NCI-H510A treated with DMSO at 0.1 percent for 48 hours (cell line): ENCODE measurements at places on chromosomes 6 and 20.

GRCh38 chr20:35286077-35286898 is 1.7 kb upstream of the EIF6 start:
- DNase-seq: no peak

GRCh38 chr20:8194721-8195120 is 62.7 kb downstream of the PLCB1 start:
- no peak for DNase-seq

DNA sequence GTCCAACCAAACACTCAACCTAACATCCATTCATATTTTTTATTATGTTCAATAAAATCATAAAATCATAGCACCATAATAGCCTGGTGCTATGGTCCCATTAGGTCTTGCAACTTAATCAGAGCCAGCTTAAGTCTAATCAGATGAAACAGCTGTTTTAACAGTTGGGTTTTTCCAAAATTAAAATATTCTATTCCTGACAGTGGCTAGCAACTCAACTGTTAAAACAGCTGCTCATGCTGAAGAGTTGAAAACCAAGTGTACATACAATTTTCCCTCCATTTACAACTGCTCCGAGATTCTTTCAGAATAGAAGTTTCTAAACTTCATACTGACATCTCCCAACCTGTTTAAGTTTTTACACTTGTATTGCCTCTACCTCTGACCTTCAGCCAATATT is 89.5 kb downstream of the UBE3D start:
- DNase-seq: no peak

GRCh38 chr20:34916774-34917354 is 38.7 kb downstream of the GSS start:
- DNase-seq: no peak

DNA sequence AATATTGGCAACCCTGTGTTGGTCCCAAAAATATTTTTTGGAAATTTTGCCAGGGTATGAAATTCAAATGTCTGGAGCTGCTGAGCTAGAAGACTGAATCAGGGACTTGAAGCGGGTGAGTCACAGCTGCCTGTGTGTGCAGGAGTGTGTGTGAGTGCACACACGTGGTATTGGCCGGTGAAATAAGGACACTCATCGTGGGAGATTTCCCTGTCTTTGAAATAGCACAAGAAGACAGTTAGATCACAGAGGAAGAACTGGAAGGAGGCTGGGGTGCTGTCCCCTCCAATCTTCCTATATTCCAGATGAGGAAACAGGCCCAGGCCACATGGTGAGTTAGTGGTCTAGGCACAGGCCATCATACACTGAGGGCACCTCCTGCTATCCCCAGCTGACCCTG is 123.8 kb upstream of the MLN start:
- DNase-seq: no peak

DNA sequence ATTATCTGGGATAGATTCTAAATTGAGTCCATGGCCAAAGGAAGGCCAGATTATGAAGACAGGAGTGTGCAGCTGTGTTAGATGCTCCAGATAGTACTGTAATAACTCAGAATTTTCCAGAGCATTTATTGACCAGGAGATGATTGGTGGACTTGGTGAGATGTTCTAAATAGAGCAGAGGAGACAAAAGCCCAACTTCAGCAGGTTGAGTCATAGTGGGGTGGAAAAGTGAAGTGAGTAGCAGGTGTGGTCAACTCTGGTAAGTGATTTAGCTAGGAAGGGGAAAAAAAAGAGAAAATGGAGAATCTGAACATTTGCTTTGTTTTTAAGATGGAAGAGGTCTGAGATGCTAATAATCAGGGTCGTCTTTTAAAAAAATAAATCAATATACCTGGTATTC is 227.4 kb downstream of the TMEM200A start:
- DNase-seq: no peak

DNA sequence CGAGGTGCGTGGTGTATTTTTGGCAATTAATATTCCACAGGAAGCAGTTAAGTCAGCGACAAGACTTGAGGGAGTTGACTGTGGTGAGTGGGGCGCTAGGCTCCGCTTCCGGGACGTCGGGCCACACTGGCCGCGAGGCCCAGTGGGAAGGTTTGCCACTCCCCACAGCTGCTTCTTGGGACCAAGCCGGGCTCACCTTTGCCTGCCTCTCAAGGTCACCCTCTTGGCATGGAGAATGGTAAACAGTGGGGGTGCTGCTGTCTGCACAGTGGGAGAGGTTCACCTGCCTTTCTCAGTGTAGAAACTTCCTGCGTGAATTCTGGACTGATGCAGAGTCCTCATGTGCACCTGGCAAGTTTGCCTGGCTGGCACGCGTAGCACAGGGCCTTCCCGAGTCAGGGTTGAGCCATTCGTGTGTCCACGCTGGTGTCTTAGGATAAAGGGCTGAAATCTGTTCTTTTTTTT is 6.4 kb downstream of the OSBPL2 start:
- no peak for DNase-seq

- DNase-seq: no peak
These were observed 83.4 kb downstream of the PRDM1 start for GRCh38 chr6:106169517-106169916.

GRCh38 chr6:27672113-27672799 is 199.4 kb upstream of the ZNF184 start:
- DNase-seq: no peak

DNA sequence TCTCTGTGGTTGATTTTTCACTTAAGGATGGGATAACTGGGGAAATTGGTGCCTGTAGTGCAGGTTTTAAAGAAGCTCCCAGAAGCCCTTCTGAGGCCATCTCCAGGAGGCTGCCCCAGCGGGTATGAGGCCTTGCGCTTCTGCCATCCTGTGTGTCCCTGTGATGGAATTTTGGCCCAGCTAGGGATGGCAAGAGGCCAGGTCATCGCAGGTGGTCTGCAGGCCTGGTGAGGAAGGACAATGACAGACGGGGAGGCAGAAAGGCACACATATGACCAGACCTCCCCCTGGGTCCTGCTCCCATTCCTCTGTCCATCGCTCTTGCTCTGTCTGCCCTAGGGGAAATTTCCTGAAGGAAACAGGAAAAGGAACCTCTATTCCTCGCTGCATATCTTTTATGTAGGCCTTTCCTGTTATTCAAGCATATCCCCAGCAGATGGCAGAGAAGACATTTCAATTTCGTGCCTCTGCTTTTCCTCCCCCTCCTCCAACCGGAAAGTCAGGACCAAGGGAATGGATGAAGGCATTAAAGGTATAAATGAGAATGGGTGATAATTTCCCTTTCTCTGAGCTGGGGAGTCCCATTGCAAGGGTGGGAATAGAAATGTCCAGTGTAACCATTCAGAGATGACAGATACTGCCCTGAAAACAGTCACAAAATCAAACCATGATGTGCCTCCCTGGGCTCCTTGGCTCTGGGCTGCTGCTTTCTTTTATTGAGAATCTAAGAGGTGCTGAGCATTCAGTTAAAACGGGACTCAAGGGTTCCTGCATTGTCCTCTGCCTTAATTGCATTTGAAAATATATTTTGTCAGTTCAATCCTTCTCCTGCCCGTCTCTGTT is 17.6 kb upstream of the HLA-F start:
- DNase-seq: peak; percentile 24

- no peak for DNase-seq
These were observed 806.3 kb upstream of the GJE1 start for GRCh38 chr6:141326426-141326825.

- DNase-seq: no peak
These were observed 141.5 kb downstream of the LY86 start for GRCh38 chr6:6729971-6730370.

GRCh38 chr6:98843271-98844243 is 9.2 kb downstream of the POU3F2 start:
- no peak for DNase-seq

DNA sequence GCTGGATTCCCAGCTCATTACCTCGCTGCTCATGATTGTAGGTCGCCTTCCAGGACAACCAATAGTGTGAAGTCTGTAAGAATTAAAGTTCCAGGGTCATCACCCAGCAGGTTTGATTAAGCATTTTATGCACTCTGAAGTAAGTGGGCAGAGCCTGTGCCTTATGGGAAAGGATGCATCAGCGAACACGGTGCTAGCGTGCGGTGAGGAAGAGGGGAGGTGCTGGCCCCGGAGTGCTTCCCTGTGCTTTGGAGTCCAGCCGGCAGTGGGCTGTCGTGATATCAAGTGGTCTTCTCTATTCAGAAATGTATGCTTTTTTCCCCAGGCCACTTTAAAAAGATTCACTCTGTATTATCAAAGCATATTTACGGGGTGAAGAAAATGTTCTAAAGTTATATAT is 16.0 kb downstream of the DUSP22 start:
- DNase-seq: no peak

DNA sequence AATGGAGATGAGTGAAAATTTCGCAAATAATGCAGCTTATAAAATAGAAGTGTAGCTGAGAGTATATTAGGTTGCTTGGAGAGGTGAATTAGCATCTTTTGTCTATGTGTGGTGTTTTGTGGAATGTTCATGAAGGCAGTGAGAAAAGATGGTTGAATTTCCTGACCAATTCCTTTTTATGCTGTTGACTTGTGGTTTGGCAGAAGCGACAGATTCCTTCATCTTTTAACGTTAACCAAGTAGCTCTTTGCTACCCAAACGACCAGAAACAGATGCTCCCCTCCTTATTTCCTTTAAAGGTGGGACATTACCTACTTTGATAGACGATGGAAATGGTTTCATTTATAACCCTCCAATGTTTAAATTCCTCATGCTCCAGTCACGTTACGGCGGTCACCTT is 390.5 kb downstream of the QKI start:
- no peak for DNase-seq

DNA sequence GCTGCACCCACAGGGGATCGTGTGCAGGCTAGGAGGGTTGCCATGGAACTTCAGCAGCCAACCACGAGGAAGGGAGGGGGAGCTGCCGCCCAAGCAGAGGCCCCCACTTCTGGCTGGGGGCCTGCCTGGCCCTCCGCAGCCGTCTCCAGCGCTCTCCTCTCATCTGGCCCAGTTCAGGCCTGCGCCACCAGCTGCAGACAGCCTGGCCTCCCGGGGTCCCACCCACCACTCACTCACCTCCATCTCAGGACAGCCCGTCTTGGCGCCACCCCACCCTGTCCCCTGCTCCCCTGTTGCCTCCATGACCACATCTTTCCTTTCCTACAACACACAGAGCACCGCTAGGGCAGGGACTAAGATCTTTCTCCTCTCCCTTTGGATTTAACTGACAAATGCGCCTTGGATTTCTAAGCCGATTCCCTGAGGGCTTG is 98.7 kb downstream of the ANKRD60 start:
- no peak for DNase-seq

GRCh38 chr6:122289762-122290539 is 109.5 kb upstream of the HSF2 start:
- DNase-seq: no peak

DNA sequence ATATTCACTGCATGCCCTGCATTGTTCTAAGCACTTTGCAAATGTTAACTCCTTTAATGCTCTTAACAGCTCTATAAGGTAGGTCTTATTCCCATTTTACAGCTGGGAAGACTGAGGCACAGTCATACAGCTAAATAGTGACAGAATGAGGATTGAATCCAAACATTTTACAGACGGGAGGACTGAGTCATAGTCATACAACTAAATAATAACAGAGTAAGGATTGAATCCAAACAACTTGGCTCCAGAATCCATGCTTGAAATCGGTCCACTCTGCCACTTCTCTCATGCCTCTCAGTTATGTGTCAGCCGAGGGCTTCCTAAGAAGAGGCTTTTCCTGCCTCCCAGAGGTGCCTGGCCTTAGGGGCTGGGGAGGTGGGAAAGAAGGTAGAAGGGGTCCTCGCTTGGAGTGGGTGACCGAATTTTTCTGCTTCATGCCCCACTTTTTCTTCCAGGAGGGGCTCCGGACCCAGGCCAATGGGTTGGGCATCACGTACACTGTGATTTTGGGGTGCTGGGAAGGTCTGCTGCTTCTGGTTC is 137.4 kb upstream of the RNF24 start:
- DNase-seq: no peak

GRCh38 chr6:29739136-29739881 is 16.1 kb downstream of the HLA-F start:
- DNase-seq: no peak

DNA sequence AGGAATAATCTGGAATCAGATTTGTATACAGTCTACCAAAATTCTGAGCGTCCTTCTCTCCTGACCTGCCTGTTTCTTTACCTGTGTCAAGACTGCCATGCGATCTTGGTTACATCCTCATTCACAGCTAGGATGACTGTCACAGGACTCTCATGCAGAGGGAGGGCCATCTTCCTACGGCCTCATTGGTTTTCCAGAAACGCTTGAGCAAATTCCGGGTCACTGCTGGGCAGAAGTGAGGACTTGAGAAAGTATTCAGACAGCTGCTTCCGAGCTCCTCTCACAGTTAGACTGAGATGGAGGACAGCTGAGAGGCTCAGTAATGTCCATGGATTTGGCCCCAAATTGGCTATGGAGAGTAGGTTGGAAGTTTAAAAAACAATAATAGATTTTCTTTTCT is 94.2 kb downstream of the TFAP2C start:
- no peak for DNase-seq

GRCh38 chr6:99427988-99428387 is 2.9 kb upstream of the PNISR start:
- no peak for DNase-seq

GRCh38 chr20:14583413-14583812 is 246.0 kb upstream of the FLRT3 start:
- peak; percentile 79 for DNase-seq

DNA sequence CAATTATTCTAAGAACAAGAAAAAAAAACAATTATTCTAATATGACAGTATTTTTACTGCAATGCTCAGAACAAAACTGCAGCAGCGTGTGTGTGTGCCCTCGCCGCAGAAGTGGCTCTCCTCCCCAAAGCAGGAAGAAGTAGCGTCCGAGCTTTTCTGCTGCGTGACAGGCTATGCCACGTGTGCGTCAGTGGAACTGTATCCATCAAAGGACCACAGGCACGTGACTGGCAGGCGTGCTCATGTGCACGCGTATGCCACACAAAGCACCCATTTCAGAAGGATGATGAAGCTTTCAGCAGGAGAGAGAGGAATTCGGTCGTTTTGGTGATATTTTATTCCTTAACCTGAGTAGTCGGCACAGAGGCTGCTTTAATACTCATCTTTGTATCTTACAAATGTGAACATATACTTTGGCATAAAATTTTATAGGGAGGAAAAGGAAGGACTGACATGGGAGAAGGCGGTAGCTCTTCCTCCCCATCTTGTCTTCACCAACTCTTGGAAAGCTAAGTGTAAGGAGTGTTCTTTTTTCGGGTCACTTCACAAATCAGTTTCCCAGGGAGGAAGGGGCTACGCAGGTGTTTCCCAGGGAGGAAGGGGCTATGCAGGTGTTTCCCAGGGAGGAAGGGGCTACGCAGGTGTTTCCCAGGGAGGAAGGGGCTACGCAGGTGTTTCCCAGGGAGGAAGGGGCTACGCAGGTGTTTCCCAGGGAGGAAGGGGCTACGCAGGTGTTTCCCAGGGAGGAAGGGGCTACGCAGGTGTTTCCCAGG is 3.4 kb downstream of the TCFL5 start:
- DNase-seq: no peak
